ENCODE measurements at places on chromosomes 7 and 10.

DNA sequence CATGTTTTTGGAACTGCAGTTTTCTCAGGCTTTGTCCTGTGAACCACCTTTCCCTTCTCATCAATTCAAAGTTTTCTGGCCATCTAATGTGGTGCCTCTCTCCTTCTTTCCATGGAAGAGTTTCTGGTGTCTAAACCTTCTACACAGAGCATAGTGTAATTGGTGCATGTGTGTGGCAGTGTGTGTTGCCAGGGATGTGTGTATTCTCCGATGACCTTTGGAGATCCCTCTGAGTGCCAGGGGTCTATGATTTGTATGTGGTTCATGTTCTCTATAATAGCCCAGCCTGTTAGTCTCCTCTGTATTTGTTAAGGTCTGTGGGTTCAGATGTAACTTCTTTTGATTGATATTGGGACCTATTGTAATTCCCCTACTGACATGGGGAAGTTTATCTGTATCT lies 1.5 kb downstream of the TAS2R60 start:
- DNase-seq, result no peak

GRCh38 chr10:113957013-113957412 lies 86.7 kb upstream of the ADRB1 start:
- no peak for DNase-seq

- DNase-seq, result no peak
These were observed 27.6 kb downstream of the MKRN1 start for GRCh38 chr7:140451716-140452115.

DNA sequence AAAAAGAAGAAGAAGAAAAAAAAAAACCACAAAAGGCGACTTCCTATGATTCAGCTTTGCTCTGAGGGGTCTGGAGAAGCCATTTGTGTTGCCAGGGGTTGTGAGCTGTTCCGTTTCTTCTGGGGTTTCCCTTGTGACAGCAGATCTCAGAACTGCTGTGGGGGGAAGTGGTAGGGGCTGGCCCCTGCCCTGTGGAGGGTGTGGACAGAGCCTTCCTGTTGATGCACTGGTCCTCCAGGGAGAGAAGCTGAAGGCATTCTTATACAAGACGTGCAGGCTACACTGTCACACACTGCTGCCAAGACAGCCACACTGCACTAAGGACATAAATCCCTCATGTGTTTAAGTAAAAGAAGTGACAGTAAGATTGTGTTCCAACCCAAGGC lies 17.3 kb upstream of the CSGALNACT2 start:
- peak; percentile 73 for DNase-seq

DNA sequence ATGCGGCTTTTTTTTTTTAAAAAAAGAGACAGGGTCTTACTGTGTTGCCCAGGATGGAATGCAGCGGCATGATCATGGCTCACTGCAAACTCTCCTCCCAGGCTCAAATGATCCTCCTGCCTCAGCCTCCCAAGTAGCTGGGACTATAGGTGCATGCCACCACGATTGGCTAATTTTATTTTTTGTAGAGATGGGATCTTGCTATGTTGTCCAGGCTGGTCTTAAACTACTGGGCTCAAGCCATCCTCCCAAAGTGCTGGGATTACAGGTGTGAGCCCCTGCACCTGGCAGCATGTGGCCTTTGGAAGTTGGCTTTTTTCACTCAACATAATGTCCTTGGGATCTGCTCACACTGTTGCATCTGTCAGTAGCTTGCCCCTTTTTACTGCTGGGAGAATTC lies 65.1 kb downstream of the AMZ1 start:
- no peak for DNase-seq

DNA sequence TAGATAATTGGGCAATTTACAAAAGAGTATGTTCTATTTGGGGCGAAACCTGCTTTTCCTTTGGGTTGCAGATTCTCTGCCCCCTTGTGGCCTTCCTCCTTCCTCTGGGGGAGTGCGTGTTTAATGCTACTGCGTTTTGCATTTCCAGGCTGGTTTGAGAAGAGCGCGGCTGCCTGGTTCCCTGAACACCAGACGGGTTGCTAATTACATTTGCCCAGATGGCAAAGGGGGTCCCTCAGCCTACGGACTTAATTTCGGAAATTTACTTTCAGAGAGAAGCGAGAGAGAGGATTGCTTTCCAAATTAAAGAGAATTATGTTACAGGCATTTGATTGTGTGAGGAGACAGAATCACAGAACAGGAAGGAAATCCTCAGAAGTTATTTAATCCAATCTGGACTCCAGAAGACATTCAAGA lies 91.9 kb upstream of the JAZF1 start:
- peak; percentile 28 for DNase-seq

GRCh38 chr7:23100697-23101096 lies 4.9 kb upstream of the KLHL7 start:
- DNase-seq, result no peak

- no peak for DNase-seq
These were observed 177.6 kb downstream of the GRID1 start for GRCh38 chr10:86188796-86189558.

GRCh38 chr7:158584407-158584806 lies 3.2 kb downstream of the PTPRN2 start:
- DNase-seq, result no peak

- DNase-seq, result no peak
These were observed 66.4 kb upstream of the SCIN start for GRCh38 chr7:12504149-12504548.

GRCh38 chr7:70063927-70064326 lies 465.7 kb downstream of the AUTS2 start:
- DNase-seq, result no peak

- DNase-seq, result no peak
These were observed 154.7 kb downstream of the PTPN20 start for GRCh38 chr10:47065903-47066302.

DNA sequence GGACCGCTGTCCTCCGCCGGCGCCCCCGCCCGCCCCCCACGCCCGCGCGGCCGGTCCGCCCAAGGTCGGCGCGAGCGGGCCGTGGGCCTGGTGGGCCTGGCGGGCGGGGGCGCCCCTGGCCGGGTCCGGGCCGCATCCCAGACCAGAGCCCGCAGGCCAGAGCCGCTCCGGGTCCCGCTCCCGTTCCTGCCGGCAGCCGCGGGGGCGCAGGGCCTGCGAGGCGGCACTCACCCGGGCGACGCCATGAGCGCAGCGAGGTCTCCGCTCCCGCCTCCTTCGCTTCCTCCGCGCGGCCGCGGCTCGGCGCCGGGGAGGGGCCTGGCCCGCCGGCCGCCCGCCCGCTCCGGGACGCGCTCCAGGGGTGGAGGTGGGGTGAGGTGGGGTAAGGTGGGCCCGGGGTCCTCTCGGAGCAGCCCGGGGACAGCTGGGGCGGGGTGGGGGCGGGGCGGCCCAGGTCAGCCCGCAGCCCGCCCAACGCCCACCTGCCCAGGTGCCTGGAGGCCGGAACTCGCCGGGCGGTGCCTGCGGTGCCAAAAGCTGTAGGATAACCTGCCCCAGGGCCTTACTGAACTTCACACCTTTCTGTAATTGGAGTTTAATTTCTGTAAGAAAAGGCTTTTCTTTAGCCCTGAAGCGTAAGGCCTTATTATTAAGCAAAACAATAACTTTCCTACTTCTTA lies at the start of gene URGCP:
URGCP (minus strand) TSS at position 266 of the 680 bp plus-strand sequence; CDS start at position 245, 21 bp downstream.
- peak; percentile 66 for DNase-seq

- DNase-seq, result no peak
These were observed 133.1 kb downstream of the SVIL start for GRCh38 chr10:29501692-29502091.

DNA sequence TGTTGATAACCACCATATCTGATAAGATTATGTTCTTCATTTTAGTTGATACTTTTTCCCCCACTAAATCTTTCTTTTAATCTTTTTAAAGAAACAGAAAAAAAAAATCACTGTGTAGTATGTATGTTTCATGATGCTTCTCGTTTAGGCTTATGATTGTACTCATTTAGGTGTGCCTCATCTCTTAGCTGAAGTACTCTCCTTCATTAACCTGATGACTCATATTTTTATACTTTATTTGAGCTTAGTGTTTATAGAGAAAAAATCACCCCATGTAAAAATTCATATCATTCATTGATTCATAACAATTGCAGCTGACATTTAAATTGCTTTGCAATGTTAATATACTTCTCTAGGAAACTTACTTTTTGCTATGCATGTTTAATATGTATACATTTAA lies 158.9 kb downstream of the MLLT10 start:
- DNase-seq, result no peak

DNA sequence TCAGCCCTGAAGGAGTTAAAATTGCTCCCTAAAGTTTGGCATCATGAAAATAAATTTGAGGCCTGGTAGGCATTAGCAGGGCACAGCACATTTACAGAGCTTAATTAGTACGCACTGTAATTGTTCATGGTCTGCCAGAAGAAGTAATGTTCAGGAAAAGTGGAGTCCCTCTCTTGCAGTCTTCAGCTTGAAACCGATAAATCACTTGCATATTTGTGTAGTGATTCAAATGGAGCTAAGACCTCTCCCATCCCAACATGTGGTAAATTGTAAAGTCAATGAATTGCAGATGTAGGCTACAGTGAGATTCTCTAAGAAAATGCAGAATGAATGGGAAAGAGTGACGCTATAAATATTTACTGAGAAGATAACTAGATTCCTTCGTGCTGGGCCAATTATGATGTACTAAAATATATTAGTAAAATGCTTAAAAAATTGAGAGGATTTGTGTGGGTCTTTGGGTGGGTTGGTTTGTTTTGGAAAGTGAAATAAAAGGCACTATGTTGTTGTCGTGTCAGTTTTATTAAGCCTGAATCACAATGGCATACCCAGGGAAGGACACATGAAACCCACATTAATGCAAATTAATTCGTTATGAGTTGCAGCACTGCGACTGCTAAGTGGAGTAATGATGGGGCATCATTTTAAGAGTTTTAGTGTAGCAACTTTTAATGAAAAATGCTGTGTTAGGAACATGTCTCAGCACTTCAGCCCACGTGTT lies 8.4 kb downstream of the TCF7L2 start:
- DNase-seq, result no peak

DNA sequence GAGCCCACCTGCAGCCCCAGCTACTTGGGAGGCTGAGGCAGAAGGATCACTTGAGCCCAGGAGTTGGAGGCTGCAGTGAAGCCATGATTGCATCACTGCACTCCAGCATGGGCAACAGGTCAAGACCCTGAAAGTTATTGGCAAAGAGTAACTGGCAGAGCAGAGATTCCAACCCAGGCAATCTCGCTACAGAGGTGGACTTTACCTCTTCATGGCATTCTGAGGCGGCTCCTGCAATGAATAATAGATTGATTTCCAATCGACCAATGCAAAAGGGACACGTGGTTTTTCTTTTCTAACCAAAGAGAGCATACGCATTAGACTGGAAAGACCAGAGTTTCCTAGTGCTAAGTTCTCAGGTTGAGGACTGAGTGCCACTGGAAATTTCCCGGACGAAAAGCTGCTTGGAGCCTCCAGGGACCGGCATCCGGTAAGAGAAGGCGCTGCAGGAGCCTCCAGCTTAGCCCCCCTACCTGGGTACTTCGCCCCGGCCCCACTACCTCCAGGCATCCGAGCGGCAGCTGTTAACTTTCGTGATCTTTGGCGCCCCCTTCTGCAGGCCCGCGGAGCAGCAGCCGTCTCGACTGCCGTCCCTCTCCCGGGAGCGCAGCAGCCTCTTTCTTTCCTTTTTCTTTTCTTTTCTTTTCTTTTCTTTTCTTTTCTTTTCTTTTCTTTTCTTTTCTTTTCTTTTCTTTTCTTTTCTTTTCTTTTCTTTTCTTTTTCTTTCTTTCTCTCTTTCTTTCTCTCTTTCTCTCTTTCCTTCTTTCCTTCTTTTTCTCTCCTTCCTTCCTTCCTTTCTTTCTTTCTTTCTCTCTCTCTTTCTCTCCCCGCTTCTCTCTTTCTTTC lies 4.1 kb downstream of the MBLAC1 start:
- DNase-seq, result peak; percentile 77

DNA sequence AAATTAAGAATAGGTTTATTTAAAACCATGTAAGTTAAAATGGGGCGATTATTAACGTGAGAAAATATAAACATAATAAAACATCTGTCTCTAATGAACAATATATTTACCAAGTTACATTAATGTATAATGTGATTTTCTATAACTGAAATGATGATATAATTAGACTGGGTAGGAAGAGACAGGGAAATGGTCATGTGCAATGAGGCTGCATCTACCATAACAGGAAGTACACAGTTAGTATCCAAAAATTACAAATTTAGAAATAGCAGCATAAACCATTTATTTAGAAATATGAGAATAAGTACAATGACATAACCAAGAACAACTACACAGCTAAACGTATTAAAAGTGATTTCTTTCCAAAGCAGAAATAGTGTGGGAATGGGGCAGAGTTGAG lies 25.8 kb upstream of the BET1 start:
- no peak for DNase-seq

DNA sequence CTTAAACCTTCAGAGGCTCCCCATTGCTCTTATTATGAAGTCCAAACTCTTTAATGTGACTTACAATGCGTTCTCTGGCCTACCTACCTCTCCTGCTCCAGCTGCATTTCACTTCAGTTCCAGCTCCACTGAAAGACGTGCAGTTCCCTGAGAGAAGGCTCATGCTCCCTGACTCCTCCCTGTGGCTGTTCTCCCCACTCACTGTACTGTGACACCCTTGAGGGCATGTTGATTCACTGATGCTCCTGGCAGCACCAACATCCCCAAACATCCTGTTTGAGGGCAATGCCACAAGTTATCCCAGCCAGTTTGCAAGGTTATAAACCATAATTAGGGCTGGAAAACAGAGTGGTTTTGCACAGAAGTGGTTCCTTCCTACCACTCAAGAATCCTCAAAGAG lies 111.2 kb downstream of the LSM5 start:
- no peak for DNase-seq

DNA sequence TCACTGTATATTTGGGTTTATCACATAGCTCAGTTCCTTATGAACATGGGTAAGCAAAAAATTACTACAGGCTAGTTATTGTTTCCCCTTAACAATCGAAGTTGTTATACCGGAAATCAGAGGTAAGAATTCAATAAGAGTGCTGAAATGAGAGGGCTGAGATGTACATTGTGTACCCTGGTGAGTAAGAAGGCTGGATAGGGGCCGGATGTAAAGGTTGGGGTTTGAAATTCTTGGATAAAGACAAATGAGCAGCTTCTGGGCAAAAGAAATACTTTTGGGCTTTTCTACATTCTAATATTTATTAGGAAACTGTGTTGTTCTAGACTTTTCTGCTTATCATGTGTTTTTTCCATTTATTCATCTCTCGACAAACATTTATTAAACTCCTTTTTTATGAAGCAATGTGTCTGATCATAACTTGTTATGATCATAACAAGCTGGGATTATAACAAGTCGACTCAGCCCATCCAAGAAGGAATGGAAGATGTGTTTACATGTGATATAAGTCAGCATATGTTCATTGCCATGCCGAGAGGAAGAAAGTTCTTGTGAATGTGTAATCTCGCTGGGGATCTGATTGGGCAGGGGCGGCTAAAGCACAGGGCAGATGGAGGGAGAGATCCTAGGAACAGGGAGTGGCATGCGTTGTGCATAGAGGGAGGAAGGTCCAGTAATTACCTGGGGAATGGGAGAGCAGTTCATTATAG lies 155.3 kb downstream of the PLXDC2 start:
- no peak for DNase-seq

- DNase-seq, result no peak
These were observed 32.2 kb upstream of the GARS1 start for GRCh38 chr7:30562498-30562897.

Data from activated naive CD8-positive, alpha-beta T cell treated with anti-CD3 and anti-CD28 coated beads for 36 hours (primary cell).